ENCODE measurements at places on chromosomes 6 and 20.

GRCh38 chr20:24691901-24692351 is 222.5 kb downstream of the SYNDIG1 start:
- no peak for DNase-seq

GRCh38 chr6:36487698-36488097 is 44.9 kb downstream of the KCTD20 start:
- DNase-seq, result no peak

GRCh38 chr6:170030284-170030815 is 260.5 kb downstream of the DLL1 start:
- DNase-seq, result no peak

DNA sequence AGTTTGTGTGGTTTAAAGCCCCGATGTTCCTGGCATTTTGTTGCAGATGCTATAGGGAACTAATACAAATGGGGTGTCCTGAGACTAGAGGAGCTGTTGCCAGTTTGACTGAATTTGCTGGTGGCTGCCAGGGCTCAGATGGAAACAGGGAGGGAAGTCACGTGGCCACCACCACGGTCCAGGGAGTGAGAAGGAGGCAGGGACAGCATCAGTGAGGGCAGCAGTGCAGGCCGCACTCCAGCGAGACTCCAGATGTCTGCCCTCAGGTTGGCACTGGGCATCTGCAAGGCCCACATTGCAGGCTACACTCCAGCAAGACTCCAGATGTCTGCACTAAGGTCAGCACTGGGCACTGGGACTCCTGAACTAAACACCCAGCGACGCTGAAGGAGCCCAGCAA is 86.2 kb downstream of the RAMACL start:
- no peak for DNase-seq

- DNase-seq, result no peak
Measured at GRCh38 chr20:25178563-25179438, 16.7 kb upstream of the ENTPD6 start.

- DNase-seq, result peak; percentile 42
Measured at GRCh38 chr6:31901415-31901952, 402 bp downstream of the ZBTB12 start.

GRCh38 chr6:84033523-84034451 is at the start of gene MRAP2:
Gene MRAP2 (plus strand): TSS chr6:84033772. CDS start chr6:84055319, 21,547 bp downstream.
- no peak for DNase-seq

GRCh38 chr6:14001329-14002012 is 76.7 kb downstream of the RNF182 start:
- no peak for DNase-seq

- no peak for DNase-seq
Measured at GRCh38 chr6:80403365-80403764, 296.9 kb downstream of the BCKDHB start.

- no peak for DNase-seq
Measured at GRCh38 chr20:62639765-62640164, 2.5 kb upstream of the SLCO4A1 start.

- no peak for DNase-seq
Measured at GRCh38 chr6:159461998-159462397, 231.0 kb downstream of the SOD2 start.

- peak; percentile 48 for DNase-seq
Measured at GRCh38 chr6:36130667-36131510, 576 bp downstream of the MAPK13 start.

DNA sequence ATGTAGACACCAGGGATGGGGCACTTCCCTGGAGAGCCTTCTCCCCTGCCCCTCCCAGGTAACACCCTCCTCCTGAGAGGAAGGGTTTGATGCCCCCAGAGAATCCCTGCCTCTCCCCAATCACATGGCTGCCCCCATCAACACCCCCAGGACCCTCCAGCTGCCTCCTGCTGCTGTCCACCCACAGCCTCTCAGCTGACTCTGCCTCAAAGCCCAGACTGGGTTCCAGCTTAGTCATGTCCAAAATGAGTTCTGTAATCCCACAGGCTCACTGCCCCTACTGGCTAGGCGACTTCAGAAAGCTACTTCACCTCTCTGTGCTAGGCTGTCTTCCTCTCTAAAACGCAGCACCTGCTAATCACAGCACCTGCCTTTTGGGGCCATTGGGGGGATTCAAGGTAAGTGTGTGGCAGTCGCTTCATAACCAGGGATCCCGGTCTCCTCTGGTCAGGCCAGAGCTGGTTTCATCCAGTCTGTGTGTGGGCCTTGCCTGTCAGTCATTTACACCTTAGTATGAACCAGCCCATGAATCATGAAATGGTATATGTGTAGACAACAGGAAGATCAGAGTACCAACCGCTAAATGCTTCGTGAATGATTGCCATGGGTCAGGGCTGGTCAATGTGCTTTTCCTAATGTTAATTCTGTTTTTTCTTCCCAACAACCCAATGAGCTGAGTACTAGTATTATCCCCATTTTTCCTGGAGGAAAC is 40.4 kb downstream of the TFEB start:
- DNase-seq, result no peak

DNA sequence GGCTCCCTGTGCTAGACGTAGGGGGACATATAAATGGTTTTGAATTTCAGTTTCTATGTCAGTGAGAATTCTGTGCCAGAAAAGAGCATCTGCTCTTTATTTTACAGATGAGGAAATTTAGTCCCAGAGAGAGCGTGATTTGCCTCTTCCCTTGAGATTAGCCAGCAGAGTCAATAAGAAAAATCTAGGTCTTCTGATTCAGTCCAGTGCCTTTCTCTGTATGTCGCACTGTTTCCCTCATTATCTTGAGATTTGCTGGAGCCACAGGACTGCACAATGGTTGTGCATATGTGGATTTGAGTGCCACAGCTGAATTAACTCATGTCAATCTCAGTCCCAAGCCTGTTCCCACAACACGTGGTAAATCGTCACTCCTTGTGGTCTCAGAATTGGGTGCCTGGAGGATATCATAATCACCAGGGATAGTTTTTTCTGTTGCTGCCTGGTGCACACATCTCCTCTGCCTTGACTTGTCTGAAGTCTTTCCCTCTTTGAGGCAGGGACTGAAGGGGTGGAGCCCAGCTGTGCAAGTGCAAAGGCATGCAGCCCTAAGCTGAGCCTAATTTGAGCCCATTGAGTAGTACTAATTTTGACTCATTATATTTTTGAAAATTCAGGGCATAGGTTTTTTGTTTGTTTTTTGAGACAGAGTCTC is 276.7 kb downstream of the SOX4 start:
- no peak for DNase-seq

GRCh38 chr20:1619861-1620444 is at the start of gene SIRPB1:
Gene SIRPB1 (minus strand): TSS chr20:1620009. CDS start chr20:1619944, 65 bp downstream.
- DNase-seq, result no peak

DNA sequence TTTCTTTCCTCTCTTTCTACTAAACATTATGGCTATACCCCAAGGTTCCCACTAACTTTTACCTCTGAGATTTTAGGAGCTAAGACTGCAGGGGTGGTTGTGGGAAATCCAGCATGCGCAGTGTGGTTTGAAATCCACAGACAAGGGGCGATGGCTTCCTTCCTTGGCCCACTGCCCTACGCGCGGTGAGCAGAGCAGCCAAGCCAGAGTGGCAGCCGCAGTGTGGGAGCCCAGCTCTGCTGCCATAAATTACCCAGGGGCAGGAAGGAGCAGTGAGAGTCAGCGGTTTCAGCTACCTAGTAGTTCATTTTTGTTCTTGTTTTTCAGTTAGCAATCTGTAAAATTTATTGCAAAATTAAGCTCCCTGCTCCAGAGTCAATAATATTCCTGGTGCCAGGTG is 101.4 kb downstream of the BMP2 start:
- DNase-seq, result no peak

- DNase-seq, result peak; percentile 5
Measured at GRCh38 chr6:151014404-151015100, 149.1 kb downstream of the MTHFD1L start.

- no peak for DNase-seq
Measured at GRCh38 chr6:18383441-18383840, 3.7 kb upstream of the RNF144B start.

GRCh38 chr6:72916298-72916697 is 294.4 kb downstream of the KCNQ5 start:
- no peak for DNase-seq

DNA sequence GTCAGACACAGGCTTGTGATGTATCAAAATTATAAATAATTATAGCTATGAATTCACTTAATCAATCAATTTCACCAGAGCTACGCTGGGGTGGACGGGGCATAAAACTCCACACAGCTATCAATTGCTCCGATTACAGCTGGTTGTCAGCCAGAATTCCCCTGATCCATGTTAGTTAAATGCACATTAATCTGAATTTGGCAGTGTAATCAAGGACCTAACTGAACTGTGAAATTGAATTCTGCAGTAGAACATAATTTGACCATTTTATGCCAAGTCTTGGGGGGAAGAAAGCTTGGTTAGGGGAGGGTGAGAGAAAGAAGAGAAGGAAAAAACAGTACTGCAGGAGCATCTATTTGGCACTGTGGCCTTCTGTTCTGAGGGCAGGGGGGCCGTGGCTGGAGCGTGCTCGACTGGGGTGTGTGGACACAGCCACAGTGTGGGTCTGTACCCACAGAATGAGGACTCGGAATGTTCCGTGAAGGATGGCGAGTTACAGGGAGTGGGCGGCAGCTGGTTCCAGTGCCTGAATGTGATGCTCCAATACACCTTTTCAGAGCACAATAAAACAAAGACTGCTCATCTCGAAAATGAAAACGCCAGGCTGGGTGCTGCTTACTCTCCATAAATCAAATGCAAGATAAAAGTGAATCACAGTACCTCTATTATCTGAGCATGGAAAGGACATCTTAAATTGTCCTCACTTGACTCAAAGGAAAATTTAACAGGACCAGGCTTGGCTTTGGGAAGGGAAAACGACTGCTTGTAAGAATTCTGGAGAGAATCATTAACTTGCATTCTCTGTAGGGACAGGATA is 59.2 kb downstream of the LAMP5 start:
- no peak for DNase-seq

- no peak for DNase-seq
Measured at GRCh38 chr20:19427913-19428312, 215.5 kb downstream of the SLC24A3 start.

DNA sequence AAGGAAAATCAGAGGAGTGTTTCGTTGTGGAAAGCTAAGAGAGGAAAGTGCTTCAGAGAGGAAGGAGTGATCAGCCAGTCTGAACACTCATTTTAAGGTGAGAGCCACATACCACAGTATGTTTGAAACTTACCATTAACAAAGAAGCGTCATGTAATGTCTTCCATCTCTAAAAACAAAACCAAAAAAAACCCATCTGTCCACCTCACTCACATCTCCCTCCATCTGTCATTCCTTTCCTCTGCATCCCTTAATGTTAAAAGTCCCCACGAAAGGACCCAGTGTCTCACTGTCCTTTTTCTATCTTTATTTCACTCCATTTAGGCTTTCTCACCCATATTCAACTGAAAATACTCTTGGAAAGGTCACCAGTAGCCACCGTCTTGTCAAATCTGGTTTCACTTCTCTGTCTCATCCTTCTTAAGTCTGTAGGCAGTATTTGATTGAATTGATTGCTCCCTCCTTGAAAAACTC is 59.4 kb upstream of the GNRH2 start:
- no peak for DNase-seq

GRCh38 chr6:161029195-161029809 is 37.7 kb downstream of the MAP3K4 start:
- DNase-seq, result no peak

DNA sequence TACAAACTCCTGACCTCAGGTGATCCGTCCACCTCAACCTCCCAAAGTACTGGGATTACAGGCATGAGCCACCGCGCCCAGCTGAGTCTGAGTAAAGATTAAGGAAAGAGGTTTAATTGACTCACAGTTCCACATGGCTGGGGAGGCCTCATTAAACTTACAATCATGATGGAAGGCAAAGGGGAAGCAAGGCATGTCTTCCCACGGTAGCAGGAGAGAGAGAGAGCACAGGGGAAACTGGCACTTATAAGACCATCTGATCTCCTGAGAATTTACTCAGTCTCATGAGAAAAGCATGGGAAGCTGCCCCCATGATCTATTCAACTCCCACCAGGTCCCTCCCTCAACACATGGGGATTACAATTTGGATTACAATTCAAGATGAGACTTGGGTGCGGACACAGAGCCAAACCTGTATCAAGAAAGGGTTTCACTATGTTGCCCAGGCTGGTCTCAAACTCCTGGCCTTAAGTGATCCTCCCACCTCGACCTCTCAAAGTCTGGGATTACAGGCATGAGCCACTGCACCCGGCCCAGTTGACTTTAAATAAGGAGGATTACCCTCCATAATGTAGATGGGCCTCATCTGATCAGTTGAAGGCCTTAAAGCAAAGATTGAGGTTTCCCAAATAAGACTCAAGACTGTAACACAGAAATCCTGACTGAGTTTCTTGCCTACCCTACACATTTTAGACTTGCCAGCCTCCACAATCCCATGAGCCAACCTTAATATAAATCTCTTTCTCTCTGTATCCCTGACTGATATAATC is 13.1 kb upstream of the PEX7 start:
- no peak for DNase-seq

DNA sequence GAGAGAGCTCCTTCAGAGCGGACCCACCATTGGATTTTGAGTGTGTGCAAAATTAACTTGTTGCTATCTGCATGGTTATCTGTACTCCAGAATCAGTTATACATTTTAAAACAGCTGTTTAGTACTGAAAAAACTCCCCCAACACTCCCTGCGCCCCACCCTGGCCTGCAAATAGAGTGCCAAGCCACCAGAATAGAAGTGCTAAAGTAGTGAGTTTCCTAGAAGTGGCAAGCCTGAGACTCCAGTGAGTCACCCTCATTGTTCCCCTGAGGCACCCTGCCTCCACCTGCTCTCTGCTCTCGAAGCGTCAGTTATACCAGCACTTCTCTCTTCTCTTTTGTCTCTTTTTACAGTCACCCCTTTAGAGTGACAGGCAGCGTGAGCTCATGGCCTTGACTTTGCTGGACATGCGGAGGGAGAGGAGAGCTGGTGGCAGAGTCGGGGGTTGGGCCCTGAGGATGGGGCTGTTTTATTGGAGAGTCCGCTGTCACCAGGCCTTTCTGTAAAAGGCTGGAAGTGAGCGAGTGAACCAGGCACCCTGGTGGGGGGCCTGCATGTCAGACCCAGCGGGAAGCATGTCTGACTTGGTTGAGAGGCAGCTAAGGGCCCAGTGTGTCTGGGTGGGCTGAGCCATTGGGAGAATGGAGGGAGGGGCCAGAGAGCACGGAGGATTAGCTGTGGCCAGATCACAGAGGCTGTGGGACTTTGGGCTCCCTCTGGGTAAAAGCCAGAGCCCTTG is 10.4 kb downstream of the IGF2R start:
- DNase-seq, result peak; percentile 52

- DNase-seq, result no peak
Measured at GRCh38 chr6:130933712-130934200, 106.5 kb downstream of the SMLR1 start.

DNA sequence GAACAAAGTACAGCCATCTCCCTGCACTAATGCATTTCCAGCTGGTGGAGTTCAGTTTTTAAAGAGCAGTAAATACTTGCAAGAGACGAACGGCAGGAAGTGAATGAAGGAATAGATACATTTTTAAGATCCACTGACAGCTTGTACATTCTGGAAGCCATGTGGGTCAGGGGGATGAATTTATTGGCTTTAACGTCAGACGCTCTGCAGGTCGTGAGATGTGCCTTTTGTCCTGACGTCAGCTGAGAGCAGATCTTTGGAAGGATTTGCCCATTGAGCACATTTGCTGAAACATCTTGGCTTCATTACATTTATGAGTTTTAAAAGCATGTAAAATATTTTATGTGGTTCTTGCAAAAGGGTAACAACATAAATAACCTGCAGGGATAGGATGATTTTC is 29.5 kb upstream of the SALL4 start:
- no peak for DNase-seq

GRCh38 chr20:53671370-53671769 is 77.7 kb upstream of the ZNF217 start:
- no peak for DNase-seq

- DNase-seq, result no peak
Measured at GRCh38 chr20:48787861-48788375, 39.9 kb downstream of the PREX1 start.

Measured in stimulated activated CD4-positive, alpha-beta T cell treated with anti-CD3 and anti-CD28 coated beads, Interleukin-1b, Interleukin-23, amount 100 ng/mL, for 24 hours (primary cell).